Stimulated activated CD4-positive, alpha-beta T cell treated with anti-CD3 and anti-CD28 coated beads, Interleukin-12 subunit alpha, Interleukin-12 subunit beta, amount 100 ng/mL, for 4 hours (primary cell): ENCODE measurements at places on chromosomes 3 and 15.

GRCh38 chr3:41159588-41160189 lies 39.6 kb upstream of the CTNNB1 start:
- DNase-seq, result no peak

DNA sequence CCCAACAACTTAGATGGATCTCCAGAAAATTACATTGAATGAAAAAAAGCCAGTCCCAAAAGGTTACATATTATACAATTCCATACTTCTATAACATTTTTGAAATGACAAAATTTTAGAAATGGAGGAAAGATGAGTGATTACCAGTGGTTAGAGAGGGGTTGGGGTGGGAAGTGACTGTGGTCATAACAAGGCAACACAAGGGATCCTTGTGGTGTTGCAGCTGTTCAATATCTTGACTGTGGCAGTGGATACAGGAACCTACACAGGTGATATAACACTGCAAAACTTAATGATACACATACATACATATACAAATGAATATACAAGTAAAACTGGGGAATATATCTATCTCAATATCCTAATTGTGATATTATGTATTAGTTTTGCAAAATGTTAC lies 9.6 kb downstream of the GOLGB1 start:
- no peak for DNase-seq

GRCh38 chr3:107684431-107684925 lies 161.7 kb downstream of the BBX start:
- DNase-seq, result no peak

GRCh38 chr3:78174821-78175220 lies 1134.9 kb downstream of the ROBO2 start:
- no peak for DNase-seq

- DNase-seq, result no peak
These were observed 488.4 kb upstream of the UBE2E2 start for GRCh38 chr3:22714749-22715148.

DNA sequence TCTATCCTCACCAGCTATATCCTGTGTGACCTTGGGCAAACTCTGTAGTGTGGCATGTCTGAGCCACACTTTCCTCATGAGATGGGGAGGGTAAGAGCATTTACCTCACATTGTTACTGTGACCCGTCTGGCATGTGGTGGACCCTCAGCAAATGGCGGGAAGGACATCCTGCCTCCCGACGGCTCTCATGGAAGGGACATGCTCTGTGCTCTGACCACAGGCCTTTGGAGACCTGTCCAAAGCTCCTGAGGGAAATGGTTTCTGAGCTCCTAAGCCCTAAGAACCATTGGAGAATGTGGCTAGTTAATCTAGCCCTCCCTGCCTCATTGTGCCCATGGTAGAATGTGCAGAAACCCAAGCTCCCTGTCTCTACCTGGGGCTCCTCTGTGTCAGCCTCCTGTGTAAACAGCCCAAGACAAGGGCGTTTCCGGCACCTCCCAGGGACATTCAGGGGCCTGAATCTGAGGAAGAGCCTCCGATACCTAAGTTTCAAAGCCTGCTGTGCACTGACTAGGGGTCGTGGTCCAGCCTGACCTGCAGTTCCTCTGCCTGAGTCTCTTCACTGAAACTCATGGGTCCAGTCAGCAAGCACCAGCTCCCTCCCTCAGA lies 29.0 kb downstream of the XYLB start:
- DNase-seq, result no peak

DNA sequence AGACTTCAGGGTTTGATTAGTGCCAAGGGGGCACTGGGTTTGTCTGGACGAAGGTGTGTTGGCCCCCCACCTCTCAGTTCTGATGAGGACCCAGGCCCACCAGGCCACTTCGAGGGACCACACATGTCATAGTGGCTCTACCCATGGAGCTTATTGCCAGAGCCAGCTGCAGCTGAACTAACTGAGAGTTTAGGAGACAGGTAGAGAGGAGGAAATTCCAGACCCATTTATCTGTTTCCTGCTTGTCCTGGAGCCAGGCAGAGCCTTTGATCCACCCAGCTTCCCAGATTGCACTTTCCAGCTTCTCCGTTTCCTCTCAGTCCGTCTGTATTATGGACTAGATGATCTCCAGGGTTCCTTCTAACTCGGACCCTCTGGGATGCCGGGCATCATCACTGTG lies 20.9 kb downstream of the SLC24A1 start:
- no peak for DNase-seq

GRCh38 chr3:194357681-194358080 lies 6.6 kb upstream of the CPN2 start:
- DNase-seq, result no peak

- no peak for DNase-seq
These were observed 30.6 kb downstream of the POLG start for GRCh38 chr15:89303986-89304385.

DNA sequence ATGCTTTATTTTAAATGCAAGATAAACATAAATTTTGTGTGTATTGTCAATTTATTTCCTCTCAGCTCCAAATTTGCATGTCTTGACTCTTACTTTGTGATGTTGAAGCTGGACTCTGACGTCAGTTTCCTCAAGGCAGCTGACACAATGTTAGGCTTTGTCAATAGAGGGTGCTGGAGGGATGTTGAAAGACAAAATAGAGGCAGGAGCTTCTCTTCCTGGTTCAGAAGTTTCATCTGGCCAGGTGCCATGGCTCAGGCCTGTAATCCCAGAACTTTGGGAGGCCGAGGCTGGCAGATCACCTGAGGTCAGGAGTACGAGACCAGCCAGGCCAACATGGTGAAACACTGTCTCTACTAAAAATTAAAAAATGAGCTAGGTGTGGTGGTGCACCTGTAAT lies 408.6 kb downstream of the GBE1 start:
- no peak for DNase-seq

GRCh38 chr3:170180079-170180907 lies 1.2 kb downstream of the PHC3 start:
- DNase-seq, result no peak

- DNase-seq, result no peak
These were observed 3.5 kb downstream of the CCDC51 start for GRCh38 chr3:48436477-48436787.

DNA sequence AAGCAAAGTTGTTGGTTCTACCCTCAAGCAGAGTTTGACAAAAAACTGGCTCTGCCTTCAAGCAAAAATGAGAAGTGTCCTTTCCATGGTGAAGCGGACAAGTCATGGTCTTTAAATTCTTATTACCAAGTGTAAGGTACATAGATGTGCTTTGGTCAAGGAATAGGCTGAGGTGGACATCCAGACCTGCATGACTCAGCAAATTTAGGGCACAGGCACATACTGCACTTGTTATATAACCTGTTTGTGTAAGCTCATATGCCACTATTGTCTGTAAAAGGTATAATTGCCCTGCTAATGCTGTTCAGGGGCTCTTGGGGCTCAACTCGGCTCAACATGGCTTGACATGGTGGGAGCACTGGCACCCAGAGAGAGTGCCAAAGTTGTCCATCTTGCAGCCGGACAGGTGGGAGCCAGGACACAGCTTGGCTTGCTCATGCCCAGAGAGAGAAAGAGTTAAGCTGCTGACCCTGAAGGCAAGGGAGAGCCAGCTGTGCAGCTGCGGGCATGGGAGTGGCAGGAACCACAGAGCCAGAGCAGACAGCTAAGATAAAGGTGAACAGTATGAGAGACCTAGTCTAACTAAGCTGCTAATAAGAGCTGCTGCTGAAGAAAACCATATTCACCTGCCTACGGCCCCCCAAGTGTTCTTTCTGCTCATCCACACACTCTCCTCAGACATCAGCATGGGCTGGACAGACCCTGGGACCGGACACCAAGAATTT lies 17.7 kb downstream of the MCCC1 start:
- no peak for DNase-seq

- no peak for DNase-seq
These were observed 16.8 kb downstream of the ATG7 start for GRCh38 chr3:11288786-11289637.

- DNase-seq, result no peak
These were observed 40.6 kb upstream of the BCL2A1 start for GRCh38 chr15:80011596-80011995.

DNA sequence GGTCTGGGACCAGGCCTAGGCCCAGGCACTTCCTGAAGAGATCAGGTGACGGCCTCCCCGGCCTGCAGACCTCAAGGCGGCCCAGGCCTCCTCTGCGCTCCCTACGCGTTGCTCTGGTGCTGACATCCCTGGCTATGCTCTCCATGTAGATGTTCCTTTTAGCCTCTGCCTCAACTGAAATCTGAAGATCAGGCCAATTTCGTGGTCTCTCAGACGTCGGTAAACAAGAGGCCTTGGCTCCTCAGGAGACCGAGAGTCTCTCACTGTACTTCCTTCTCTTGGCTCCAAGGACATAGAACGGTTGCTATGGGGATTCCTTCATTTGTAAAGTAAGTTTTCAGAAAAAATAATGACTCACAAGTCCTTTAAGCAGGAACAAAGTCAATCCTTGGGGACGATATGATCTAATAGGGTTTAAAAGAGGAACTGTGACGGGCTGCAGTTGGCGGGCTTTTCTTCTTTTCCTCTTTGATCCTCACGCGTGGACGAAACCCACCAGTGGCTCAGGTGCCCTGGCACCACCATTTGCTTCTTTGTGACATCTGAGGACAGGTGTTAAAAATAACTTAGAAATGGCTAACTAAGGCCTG lies 55.6 kb upstream of the CGNL1 start:
- no peak for DNase-seq

DNA sequence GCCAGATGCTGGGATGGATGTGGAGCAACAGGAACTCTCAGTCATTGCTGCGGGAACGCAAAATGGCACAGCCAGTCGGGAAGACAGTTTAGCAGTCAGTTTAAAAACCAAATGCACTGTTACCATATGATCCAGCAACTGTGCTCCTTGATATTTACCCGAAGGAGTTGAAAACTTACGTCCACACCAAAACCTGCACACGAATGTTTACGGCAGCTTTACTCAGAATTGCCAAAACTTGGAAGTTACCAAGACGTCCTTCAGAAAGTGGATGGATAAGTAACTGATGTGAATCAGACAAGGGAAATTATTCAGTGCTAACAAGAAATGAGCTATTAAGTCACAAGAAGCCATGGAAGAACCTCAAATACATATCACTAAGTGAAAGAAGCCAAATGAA lies 36.1 kb upstream of the SLC41A3 start:
- DNase-seq, result no peak

GRCh38 chr3:191135175-191135574 lies 63.9 kb upstream of the OSTN start:
- DNase-seq, result no peak

- DNase-seq, result no peak
These were observed 352.9 kb downstream of the FHIT start for GRCh38 chr3:60898321-60898720.

DNA sequence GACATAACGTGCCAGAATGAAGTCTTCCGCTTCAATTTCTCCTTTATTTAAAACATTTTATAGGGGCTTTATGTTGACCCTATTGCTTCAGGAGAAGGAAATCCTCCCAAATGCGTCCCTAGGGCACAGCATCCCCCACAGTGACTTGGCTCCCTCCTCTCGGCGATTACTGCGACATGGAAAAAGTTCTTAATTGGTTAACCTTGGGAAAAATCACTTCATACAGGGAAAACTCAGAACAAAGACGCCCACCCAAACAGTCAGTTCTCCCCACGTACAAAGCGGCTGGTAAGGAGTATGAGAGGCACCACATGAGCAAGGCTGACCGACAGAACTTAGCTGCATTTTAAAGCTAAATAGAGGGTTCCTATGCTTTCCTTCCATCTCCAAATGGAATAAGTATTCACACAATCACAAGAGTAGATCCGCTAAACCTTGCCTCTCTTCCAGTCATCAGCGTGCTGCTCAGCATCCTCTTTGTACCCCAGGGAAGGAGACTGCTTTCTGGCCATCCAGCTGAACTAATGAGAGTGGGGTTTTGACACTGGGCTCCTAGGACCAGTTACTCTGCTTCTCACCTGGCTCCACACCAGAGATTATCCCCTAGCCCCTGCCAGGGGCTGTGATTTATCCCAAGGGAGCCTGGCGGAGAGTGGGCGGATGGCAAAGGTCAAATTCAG lies 415.3 kb upstream of the WNT5A start:
- DNase-seq, result no peak

- DNase-seq, result no peak
These were observed 166.4 kb downstream of the SUCNR1 start for GRCh38 chr3:152039887-152040286.

- no peak for DNase-seq
These were observed 38.0 kb downstream of the ZBTB38 start for GRCh38 chr3:141406265-141406664.

GRCh38 chr3:128040660-128041059 lies 11.6 kb upstream of the SEC61A1 start:
- no peak for DNase-seq

GRCh38 chr3:89947337-89947954 lies 840.0 kb downstream of the EPHA3 start:
- no peak for DNase-seq

DNA sequence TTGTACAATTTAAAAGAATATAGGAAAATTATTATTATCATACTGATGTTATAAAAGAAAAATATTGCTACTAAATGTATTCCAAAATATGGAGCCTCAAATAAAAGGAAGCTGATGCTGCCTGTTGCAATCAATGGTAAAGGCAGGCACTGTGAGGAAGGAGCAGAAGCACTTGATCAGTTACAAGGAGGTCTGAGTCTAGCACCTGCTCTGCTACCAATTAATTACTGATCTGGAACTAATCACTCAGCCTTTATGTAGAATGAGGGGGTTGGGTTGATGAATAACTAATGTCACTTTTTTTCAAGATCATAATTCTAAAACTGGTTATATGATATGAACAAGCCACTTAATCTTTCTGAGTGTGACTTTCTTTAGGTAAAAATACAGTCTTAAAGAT lies 5.5 kb downstream of the ADGRG7 start:
- no peak for DNase-seq

DNA sequence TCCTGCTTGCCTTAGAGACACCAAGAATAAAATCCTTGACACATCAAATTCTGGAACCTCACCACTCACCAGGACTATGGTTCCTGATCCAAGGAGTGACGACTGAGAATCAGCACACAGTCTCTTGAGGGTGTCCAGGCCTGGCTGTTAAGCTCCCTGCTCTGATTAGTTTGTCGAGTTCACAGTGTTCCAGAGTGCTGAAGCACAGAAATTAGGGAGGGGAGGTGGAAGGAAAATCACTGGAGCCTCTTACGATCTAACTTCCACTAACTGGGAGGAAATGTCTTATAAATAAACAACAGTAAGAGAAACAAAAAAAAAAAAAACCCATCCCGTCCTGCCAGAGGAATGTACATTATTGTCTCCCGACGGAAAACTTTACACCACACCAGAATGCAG lies 330.2 kb downstream of the TIGIT start:
- DNase-seq, result no peak
